ENCODE measurements at places on chromosomes 12 and 14. TPM values are rescaled to one million over a fixed set of nuclear protein-coding genes. Genes with fewer than 3 reads are reported as not detected.
A peak's percentile ranks its signal among the peaks of the same experiment; 100 is the strongest.

KITLG gene
- total RNA-seq, result not detected

TXNRD1 gene
- total RNA-seq, result 125 TPM

LMNTD1 gene
- total RNA-seq, result not detected

- DNase-seq, result no peak
Observed at GRCh38 chr12:131529196-131530040, 181.5 kb upstream of the SFSWAP start.

- no peak for DNase-seq
Observed at GRCh38 chr12:3820122-3820521, 53.1 kb downstream of the PARP11 start.

DNA sequence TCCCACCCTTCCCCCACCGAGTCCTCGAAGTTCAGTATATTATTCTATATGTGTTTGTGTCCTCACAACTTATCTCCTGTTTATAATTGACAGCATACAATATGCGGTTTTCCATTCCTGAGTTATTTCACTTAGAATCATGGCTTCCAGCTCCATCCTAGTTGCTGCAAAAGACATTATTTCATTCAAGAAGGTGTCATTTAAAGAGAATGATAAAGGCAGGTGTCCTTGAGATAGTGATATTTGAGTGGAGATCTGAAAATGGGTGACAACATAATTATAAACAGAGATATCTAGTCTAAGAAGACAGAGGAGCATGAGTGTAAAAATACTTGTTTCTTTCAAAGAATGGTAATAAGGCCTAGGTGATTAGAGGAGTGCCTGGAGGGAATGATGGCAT is 876.8 kb downstream of the SLC6A15 start:
- no peak for DNase-seq

DNA sequence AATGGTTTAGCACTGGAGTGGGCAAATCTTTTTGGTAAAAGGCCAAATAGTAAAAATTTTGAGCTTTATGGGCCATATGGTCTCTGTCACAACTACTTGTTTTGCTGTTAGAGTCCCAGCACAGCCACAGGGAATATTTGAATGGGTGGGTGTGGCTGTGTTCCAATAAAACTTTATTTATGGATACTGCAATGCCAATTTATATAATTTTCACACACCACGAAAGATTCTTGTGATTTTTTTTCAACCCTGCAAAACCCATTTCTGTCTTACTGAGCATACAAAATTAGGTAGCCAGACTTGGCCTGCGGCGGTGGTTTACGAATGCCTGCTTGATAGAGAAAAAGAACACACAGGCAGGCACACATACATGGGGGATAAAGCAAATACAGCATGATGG is 28.3 kb downstream of the TMEM120B start:
- DNase-seq, result no peak

GRCh38 chr14:72217135-72217534 is 284.9 kb downstream of the RGS6 start:
- DNase-seq, result no peak

DNA sequence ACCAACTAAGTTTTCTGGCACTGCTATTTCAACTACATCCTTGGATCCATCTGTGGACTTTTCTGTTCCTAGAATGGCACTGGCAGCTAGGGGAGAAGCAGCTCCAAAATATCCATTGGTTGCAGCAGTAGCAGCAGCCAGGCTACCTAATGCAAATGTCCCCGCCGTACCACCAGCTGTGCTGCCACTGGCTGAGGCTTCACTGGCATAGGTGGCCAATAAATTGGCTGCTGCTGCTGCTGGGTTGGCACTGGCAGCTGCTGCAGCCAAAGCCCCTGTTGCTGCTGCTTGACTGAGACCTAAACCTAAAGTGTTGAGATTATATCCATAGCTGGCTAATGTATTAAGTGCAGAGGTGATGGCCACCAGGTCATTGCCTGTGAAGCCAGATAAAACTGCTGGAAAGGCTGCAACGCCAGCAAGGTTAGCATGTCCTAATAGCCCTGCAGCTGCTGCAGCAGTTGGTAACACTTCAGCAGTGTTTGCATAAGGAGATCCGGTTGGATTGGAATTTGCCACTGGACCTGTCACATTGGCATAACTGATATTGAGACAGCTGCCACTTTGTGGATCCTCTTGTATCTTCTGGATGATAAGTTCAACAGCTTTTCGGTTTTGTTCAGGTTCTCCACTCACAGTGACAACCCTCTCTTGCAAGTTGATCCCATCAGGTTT is 149.5 kb downstream of the NOVA1 start:
- no peak for DNase-seq

- DNase-seq, result no peak
Observed at GRCh38 chr14:68154275-68154674, 334.7 kb downstream of the RAD51B start.

DNA sequence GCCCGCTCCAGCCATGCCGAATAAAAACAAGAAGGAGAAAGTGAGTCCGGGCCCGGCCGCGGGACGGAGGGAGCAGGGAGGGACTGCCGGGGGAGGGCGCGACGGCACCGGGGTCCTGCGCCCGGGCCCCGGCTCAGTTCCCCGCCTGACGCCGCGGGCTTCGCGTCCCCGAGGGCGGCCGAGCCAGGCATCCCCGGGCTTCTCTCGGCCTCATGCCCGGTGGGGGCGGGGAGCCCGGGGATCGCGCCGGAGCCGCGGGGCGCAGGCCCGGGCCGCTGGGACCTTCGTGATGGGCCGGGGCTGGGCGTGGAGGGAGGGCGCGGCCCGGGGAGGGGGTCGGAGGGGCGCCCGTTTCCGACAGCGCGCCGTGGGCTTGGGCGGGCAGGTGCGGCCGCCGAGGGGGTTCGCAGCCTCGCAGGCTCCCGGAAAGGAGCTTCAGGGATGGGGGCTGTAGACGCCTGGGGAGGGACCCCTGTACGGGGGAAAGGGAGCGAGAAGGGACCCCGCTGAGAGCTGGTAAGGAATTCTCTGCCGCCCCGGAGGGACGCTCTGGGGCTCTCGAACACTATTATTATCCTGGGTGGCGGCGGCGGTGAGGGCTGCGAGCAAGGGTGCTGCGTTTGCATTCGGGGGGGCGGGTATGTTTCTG is 496 bp downstream of the PPP2R5C start:
- peak; percentile 58 for DNase-seq

ADIPOR2 gene
- 59.8 TPM for total RNA-seq

DNA sequence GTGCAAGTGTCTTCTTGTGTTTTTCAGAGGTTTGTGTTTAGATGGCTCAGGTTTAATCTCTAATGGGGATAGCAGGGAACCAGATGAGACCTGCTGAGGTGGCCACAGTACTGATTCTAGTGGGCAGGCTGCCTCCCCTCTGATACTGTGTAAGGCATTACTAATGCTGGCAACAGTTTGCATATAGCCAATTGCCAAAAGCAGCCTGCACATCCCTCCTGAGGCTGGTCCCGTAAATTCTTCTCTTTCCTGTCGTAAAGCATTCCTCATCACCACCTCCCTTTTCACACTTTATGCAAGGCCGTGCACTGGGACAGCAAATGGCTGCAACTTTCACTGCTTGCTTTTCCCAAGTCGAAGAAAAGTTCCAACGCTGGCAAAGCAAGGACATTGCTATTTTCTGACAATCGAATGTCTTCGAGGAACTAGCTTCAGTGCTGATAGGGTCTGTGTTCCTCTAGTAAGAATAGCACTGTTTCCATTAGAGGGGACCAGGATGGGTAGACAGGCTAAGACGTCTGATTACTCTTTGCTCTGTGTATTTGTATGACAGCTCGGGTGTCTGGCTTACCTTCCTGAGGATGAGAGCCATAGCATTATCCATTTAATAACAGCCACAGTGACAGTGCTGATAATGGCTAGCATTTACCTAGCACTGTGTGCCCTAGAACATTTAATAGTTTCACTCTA is 178.2 kb upstream of the HIF1A start:
- no peak for DNase-seq

KRT77 gene
- not detected for total RNA-seq

GRCh38 chr12:31477687-31478086 is 113.2 kb downstream of the DENND5B start:
- no peak for DNase-seq

FZD10 gene
- total RNA-seq, result not detected

DNA sequence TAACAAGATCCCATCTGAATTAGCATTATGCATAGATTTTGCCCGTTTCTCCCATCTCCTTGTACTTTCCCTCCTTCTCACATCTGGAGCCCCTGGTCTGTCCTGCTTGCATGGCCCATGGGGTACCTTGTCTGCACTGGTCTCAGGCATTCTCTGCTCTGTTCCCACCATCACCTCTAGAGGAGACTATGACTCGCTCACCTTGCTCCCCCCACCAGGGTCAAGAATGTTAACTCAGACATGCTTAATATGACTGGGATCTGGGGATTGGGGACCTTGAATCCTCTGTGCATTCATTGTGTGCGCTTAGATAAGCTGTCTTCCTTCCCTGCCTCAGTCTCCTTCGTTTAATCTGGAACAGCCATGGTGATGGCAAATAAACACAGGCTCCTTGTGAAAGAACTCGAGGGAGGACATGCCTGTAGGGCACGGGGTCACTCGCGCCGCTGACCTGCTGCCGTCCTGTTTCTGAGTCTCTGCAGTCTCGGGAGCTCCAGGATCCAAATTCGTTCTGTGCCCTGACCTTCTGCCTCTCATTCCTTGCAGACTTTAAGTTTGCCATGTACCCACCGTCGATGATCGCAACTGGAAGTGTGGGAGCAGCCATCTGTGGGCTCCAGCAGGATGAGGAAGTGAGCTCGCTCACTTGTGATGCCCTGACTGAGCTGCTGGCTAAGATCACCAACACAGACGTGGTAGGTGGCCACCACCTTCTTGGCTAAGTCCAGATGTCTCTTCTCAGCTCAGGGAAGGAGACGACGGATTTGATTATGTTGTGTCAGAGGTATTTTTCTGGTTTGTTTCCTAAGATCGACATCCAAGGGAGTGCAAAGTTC is 15.0 kb downstream of the CCND2 start:
- no peak for DNase-seq

Measured in activated naive CD8-positive, alpha-beta T cell treated with anti-CD3 and anti-CD28 coated beads for 36 hours (primary cell).